ENCODE measurements at places on chromosomes 3 and 15. TPM values are rescaled to one million over a fixed set of nuclear protein-coding genes. Genes with fewer than 3 reads are reported as not detected.

DNA sequence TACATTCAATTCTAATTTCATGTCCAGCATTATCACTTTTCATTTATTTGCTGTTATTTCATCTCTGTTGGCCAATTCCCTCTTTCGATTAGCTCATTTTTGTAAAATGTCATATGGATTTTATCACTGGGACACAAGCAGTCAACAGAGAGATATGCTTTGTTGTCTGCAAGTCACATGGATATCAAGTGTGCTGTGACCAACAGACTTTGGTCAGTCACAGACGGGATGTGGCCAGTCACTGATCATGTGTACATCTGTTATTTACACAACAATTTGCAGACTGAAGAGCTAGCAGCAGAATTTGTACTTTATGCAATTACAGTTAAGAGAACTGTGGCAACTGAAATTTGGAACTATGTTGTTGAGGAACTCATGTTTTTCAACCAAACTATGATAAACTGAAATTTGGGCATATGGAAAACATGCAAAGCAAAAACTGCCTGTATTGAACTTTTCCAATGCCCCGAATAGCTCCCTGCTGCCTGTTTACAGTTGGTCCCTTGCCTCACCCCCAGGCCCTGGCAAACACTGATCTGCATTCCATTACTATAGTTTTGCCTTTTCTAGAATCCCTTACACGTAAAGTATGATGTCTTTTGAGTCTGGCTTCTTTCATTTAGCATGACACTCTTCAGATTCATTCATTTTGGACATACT lies 104.4 kb downstream of the RPL22L1 start:
- DNase-seq: no peak

DNA sequence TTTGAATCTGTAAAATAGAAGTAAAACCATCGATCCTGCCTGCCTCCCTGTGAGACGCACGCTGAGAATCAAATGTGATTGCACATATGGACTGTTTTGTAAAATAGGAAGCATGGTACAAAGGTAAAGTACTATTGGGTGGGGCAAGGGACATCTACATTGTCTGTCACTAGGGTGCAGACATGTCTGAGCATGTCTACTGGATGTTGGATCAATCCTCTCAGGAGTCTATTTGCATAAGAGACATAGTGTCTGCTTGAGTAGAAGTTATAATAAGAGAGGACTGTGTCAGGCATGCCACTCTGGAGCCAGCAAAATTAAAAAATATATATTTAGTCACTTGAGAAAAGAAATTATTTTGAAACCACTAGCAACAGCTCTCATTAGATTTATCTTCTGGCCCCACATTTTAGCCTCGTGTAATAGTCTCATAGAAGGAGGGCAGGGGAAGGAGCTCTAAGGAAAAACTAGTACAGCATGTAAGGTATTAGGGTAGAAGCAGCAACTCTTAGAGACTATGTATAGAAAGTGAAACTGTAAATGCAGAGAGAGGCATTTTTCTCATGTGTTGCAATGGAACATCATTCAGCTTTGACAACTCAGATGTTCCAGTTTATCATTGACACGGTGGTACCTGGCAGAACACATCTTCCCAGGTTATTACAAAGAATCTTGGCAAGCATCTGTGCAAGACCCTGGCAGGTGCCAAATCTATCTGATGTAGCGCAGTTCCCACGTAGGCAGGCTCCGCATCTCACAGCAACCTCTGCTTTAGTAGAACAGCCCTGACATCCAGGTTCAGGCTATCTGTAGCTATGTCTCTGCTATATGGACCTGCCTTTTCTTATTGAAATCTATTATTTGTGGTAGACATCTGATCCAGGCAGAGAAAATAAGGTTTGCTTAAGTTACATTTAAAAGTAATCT lies 85.2 kb upstream of the CHL1 start:
- no peak for DNase-seq

DNA sequence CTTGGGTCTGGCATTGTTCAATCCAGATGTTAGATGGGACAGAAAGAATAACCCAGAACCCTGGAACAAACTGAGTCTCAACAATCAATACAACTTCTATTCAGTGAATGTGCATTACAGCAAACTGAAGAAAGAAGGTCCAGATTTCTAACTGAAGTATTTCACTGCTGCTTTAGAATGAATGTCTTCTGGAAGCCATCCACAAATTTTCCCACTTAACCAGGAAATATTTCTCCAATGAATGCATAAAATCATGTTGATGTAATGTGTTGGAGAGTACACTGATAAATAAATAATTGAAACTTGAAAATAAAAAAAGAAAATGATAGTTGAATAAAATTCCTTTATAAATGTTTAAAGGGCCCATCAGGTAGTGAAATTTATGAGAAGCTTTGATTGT lies 658.6 kb downstream of the ZBBX start:
- no peak for DNase-seq

- no peak for DNase-seq
These were observed 29.3 kb downstream of the MTMR10 start for GRCh38 chr15:30962079-30962478.

DNA sequence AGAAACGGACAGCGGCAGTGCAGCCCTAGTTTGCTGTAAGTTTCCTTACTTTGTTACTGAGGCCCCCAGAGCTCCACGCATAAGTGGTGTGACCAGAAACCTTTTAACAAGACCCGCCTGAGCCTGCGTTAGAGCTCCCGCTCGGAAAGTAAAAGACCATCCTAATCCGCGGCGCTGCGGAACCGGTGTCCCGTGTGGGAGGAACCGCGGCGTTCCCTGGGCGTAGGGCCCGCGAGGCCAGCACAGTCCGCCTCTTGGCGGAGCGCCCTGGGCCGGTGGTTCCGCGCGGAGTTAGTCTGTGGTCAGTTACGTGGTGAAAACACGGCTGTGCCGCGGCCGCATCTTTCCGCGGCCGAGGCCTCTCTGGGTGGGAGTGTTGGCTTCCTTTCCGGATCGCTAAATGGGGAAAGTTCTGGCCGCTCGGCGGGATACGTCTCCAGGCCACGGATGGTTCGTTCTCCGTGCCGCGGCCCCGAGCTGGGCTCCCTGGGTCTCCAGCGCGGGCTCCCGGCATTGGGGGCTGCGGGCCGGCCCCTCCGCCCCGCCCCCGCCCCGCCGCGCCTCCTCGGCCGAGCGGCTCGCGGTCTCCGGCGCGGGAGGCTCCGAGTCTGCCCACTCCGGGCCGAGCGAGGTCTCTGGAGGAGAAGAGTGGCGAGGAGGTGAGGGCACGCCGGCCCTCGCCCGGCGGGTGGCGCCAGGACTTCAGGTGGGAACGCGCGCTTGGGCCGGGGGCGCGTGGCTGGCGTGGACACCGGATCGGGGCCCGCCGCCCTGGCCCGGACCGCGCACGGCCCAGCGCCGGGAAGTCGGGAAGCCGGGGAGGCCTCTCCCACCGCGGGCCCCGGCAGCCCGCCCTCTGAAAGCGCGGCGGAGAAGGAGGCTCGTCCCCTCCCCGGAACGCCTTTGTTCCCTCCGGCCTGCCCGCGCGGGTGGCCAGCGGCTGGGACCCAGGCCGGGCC lies 754 bp downstream of the B3GNT5 start:
- DNase-seq: no peak

- no peak for DNase-seq
These were observed 6.7 kb downstream of the CISH start for GRCh38 chr3:50604628-50605588.

DNA sequence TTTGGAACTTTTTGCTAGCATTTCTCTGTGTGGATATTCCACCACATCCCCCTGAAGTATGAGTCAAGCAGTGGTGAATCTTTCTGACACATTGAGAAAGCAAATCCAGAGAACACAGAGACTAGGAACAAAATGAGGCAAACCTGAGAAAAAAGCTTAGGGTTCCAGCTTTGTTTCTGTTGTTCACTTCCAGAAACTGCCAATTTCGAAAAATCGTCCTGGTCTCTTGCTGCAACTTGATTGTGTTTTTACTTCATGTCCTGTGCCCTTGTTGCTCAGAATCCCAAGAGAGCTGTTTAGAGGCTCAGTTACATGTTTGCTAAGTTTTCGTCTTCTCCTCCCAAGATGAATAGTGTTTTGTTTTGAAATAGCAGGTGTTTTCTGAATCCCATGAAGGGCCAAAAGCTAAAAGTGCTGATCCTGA lies 13.7 kb downstream of the MAP2K1 start:
- DNase-seq: no peak

DNA sequence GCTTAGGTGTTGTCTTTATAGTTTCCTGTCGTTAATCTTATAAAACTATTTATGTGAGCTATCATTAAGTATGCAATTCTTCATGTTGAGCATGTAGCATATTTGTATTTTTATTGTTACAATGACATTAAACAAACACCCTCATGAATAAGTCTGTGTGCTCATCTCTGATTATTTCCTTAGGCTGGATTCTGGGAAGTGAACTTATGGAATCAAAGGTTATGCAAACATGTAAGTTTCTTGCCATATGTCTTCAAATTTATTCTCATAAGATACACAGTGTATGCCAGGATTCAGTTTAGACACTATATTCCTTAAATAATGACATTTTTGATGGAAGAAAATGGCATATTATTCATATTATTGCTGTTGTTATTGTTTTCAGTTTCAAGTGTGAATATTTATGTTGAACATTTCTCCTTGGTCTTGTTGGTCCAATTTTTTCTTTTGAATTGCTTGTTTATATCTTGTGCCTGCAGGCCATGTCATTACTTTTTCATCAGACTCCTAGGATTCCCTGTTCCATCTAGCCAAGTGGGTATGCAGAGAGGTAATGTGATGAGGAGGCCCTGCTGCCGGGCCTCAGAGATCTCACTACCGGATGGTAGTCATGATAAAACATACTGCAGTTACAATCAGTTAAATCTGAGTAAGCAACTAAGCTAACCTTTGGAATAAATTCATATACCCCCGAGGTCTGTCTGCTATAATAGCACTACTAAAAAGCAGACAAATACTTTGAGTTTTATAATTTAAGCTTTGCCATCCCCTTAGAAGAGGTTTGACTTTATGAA lies 684.3 kb upstream of the SGO1 start:
- no peak for DNase-seq

DNA sequence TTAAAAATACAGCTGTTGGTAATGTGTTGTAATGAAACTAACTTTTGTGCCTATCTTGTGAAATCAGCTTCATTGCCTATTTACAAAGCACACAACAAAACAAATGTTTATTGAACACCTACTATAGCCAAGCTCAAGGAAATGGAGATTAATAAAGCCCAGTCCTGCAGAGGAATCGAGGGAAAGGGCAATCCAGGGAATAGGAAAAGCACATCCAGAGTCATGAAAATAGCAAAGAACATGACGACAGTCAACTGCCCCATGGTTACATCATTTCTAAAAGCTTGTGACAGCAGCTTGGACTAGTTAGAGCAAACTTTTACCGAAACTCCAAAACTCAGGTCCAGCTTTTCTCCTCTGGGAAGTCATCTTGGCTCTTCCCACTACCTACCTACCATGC lies 157.3 kb downstream of the LIPC start:
- DNase-seq: no peak

Gene SPSB4
- not detected for total RNA-seq
